ENCODE measurements at places on chromosomes 2 and 18.

GRCh38 chr2:55419233-55419678, 400 bp downstream of the CCDC88A start:
- no peak for DNase-seq

DNA sequence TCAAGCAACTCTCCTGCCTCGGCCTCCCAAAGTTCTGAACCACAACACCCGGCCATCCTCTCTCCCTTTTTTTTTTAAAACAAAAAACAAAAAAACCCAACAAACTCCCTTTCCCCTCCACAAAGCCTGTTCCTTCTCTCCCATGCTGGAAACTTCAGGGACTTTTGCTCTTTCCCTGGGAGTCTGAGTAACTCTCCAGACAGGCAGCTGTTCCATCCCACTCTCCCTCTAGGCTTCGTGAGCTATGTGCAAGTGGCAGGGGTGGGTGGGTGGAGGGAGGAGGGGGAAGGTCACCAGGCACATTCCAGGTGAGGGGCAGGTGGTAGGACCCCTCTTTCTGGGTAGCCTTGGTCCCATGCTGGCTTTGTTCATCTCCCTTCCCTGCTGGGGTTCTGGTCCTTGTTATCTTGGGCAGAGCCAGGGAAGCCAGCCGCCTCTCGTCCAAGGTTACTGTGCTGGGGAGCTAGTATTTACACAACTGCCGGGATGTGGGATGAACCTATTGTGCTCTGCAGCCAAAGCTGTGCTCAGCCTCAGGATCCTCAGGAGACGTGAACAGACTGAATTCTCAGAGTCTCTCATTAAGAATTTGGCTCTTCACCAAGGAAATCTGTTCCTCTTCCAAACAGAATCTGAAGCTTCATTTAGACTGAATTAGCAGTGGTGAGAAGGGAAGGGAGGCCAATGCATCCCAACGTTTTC, 106.9 kb downstream of the LIPG start:
- DNase-seq = no peak

- DNase-seq = no peak
Observed at GRCh38 chr2:99514357-99514756, 24.5 kb upstream of the REV1 start.

GRCh38 chr18:72235422-72235821, 308.7 kb downstream of the CBLN2 start:
- no peak for DNase-seq

- no peak for DNase-seq
Observed at GRCh38 chr2:146161256-146161882, 1641.5 kb upstream of the ZEB2 start.

GRCh38 chr2:207993151-207993763, 32.1 kb downstream of the PLEKHM3 start:
- no peak for DNase-seq

DNA sequence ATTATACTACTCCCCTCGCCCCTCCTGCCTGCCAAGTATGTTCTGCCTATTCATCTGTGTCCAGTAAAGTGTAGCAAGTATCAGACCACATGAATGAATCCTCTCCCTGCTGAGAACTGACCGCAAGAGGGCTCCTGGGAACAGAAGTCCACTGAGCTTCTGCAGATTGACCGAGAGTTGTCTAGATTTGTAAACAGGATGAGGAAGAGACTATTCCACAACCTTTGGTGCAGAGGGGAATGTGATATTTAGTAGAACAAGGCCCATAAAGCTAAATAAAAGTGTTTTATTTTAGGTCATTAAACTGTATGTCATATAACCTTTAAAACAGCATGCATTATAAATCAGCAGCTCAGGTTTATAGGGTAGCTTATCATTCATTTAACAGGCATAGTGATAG, 377.0 kb downstream of the DCC start:
- DNase-seq = no peak

Data from CD4-positive, alpha-beta T cell treated with Interleukin-12 subunit alpha and Interleukin-12 subunit beta, for 1 hour (primary cell).